Myocyte (in vitro differentiated cells): ENCODE measurements at places on chromosomes 13 and 19.

GRCh38 chr13:39451860-39452301 is 151.1 kb downstream of the LHFPL6 start:
- DNase-seq, result peak; percentile 66

GRCh38 chr19:5261156-5261890 is 79.3 kb downstream of the PTPRS start:
- no peak for DNase-seq

DNA sequence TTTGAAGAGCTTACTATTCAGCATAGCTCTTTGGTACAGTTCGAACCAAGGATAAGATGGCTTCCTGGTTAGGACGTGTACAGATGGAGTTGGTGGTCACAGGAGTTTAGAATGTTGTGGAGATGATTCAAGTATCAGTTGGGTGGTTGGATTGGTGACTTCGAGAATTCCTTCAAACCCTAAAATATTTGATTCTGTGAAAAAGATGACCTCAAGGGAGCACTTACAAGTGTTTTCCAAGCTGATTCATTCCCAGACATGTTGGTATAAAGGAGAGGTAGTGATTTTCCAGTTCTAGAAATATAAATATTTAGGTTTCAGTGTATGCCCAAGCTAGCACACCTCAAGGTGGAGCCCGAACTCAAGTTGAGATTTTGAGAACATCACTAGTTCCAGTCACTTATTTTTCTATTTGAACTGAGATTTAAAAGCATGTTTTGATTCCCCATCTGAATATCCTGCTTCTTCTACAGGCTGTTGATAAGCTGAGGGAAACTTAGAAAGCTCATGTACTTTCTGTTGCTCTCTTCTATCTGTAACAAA is 306.1 kb downstream of the DCT start:
- DNase-seq, result peak; percentile 60

DNA sequence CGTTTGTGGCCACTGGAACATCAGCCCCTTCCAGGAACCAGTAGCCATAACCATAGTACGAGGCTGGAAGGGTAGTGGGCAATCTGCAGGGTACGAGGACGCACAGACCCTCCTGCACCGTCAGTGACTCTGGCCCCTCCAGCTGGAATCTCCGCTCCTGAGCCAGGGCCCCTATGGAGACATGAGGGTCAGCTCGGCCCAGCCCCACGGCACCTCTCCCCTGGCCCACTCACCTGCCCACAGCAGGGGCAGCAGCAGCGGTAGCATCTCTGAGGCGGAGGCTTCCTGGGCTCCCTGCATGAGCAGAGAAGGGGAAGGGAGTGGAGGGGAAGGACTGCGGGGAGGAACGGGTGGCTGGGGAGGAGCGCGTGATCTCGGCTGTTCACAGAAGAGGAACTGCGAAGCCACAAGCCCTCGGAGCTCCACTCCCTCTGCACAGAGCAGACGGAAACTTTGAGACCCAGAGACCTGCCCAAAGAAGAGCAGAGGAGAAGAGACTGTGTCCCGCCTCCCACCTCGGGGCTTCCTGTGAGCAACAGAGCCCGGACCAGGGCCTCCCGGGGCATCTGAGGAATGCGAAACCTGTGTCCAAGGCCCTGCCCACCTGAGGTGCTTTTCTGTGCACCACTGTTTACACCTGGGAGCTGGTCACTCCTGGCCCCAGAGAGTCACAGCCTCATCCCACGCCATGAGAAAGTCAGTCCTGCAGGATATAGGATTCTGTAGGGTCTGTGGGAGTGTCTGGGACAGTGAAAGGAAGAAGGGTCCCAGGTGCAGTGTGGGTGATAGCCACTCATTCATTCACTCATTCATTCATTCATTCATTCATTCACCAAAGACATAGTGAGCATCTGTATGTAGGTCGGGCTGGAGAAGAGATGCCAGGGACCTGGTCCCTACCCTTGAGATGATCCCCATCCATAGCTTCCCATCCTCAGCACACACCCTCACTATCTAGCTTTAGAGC is at the start of gene SIGLEC6:
Gene SIGLEC6 (minus strand): TSS at position 322 of the 967 bp plus-strand sequence. CDS start 22 bp downstream, at position 300.
- DNase-seq, result no peak

DNA sequence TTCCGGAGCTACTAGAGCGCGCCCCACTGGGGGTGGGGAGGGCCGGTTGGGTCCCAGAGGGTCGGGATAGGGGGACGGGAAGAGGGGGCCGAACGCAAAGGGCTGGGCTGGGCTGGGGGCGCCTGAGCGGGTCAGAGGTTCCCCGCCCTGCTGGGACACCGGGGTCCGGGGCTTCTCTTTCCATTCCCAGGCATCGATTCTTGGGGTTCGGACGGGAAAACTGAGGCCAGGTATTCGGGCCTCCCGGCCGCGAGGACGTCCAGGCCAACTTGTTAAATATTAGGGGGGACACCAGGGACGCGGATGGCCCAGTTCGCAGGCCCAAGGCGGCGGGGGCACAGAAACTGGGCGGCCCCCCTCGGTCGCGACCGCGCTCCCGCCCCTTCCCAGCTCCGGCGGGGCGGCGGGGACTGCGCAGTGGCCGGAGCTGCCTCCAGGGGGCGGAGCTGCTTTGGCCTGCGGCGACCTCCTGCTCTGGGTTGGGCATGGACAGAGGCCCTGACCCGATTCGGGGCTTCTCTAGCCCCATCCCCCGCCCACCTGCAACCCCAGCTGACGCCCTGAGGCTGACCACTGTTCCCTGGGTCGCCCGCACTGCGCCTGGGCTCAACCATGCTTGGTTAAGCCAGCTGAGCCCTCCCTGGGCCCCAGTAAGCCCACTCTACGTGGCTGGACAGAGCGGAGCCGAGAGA is 1.2 kb upstream of the KLF16 start:
- DNase-seq, result peak; percentile 82

DNA sequence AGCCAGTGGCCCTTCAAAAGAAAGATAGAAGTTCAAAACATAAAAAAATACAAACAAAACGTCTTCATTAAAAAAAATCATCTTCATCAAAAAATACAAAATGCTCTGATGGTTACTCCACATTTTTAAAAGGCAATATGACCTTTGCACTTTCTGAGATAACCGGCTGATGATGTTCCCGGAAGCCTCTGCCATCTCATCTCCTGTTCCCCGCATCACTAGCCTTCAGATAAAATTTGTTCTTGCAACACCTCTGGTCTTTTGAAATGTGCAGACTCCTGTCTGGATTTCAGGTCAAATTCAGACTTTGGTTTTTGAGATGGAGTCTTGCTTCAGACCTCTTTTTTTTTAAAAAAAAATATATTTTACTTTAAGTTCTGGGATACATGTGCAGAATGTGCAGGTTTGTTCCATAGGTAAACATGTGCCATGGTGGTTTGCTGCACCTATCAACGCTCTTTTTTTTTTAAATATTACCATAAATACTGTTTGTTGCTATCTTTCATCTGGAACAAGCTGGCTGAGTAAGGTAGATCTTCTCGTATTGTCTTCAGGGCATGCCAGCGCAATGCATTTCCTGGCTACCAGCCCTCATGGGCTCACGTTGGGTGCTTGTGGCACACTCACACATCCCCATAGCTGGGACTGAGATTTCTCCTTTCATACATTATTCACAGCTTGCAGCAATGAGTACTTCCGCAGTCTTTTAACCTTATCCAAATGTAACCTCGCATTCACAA is 418.9 kb upstream of the ARGLU1 start:
- DNase-seq, result no peak
